ENCODE measurements at places on chromosomes 1 and 21. TPM values are rescaled to one million over a fixed set of nuclear protein-coding genes. Genes with fewer than 3 reads are reported as not detected.

ERO1B gene
- 2.5 TPM for total RNA-seq

GPR153 gene
- total RNA-seq: 0.99 TPM

AIM2 gene
- 5.7 TPM for total RNA-seq

DCDC2B gene
- 0.10 TPM for total RNA-seq

SZRD1 gene
- 156 TPM for total RNA-seq

CERS2 gene
- total RNA-seq: 173 TPM

KMO gene
- total RNA-seq: not detected

CASQ2 gene
- total RNA-seq: not detected

ISG15 gene
- total RNA-seq: 237 TPM

TLCD4 gene
- not detected for total RNA-seq
